NCI-H1048 (cell line): ENCODE measurements at places on chromosomes 3 and 15.

DNA sequence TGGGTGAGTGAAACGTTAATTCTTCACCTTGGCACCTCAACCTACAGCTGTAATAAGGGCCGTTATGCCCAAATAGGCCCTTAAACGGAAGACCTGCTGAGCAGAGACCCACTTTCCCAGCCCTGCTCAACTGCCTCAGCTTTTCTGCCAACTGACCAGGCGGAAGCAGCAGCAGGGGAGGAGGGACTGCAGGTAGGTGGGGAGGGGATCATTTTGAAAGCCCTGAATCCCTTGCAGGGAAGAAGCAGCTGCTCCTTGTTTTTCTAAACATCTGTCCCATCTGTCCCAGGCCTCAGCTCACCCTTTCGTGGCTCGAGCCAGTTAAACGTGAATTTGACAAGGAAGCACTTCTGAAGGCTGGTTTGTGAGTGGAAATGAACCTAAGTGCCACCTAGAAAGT, 978 bp upstream of the CMC1 start:
- no peak for DNase-seq

GRCh38 chr3:149605902-149606301, 51.9 kb downstream of the WWTR1 start:
- DNase-seq, result no peak

GRCh38 chr15:92158426-92158825, 235.3 kb upstream of the ST8SIA2 start:
- no peak for DNase-seq

GRCh38 chr3:94012185-94012584, 16.2 kb downstream of the STX19 start:
- no peak for DNase-seq

DNA sequence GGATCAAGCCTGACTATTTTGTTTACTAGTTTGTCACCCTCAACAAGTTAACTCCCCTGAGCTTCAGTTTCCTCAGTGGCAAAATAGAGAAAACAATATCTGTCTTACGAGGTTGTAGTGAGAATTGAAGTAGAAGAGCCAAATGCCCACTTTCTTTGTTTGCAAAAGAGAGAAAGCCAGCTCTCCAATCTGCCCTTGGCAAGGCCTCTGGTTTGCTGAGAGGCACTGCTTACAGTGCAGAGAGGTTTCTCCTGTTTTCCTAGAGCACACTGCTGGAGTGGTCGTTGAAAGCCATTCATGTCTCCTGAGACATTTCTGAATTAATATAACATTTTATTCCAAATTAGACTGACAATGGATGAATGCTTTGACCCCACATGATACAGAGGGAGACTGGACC, 260.5 kb upstream of the IGF1R start:
- DNase-seq, result no peak

DNA sequence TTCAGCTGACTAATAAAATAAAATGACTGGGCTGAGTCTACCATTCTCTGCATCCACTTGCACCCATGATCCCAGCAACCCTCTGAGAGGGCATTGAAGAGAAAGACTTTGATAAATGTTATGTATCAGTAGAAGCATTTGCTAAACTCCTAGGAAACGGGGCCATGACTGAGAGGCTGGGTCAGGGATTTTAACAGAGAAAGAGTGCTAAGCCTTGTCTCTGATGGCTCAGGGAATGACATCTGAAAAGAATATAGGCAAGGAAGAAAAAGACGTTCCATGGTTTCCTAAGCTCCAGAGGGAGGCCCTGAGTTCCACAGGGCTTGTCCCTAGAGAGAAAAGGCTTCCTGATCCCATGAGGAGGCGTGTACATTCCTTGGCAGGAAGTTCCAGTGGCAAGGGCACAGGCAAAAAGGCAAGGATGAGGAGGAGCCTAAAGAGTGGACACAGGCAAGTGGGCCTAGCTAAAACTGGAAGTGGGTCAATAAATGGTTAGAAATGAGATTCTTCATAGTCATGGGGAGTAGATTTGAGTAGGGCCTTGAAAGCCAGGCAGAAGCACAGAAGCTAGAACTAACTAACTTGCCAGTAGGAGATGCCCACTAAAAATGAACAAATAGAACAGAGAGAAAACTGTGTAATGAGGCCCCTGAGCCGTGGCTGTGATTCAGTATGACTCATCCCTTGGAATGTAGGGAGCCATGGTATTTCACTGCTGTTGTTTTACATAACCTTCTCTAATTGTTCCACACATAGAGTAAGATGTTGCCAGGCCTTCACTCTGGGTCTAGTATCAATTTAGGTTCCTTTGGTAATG, 44.9 kb upstream of the MANF start:
- no peak for DNase-seq

GRCh38 chr3:119918992-119919933, 137.4 kb downstream of the NR1I2 start:
- no peak for DNase-seq

DNA sequence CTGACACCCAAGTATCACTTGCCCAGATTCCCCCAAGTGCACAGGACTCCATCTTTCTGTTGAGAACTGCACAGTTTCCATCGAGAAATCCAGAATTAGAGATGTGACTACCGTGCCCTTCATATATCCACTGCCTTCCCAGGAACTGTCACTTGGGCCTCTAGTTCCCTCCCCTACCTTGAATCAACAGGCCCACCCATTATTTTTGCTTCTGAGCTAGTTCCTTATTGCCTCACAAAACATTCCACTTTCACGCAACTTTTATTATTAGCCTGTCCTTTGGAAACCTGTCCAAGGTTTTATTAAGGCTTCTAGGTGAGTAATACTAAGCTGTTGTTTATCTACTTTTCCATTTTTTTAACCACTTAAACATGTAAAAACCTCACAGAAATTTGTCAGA, 17.1 kb upstream of the SLC30A4 start:
- DNase-seq, result no peak

GRCh38 chr3:100073714-100074307, 40.5 kb downstream of the FILIP1L start:
- DNase-seq, result no peak

GRCh38 chr15:65069179-65069578, 1.4 kb upstream of the RASL12 start:
- no peak for DNase-seq
